Pancreas (tissue), 10 donors: ENCODE measurements at places on chromosomes 12 and 14. TPM values are rescaled to one million over a fixed set of nuclear protein-coding genes. Genes with fewer than 3 reads are reported as not detected.

DNA sequence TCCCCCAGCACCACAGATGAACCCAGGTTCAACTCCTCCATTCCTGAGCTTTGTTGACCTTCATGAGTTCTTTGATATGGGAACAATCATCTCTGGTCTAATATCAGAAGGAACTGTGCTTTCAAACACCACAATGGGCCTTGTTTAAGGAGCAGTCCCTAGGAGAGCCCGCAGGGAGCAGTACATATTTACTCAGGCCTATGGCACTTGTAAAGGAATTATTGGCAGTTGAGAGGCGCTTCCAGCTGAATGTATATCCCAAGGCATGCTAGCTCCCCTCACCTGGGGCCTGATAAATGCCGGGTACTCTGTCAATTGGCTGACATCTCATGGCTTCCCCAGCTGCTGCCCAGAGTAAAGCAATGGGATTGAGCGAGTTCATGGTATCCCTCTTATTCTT is 76.2 kb downstream of the ZFP36L1 start:
- DNase-seq = no peak

GRCh38 chr14:35286003-35286600 is 6.1 kb upstream of the PSMA6 start:
- no peak for DNase-seq

DNA sequence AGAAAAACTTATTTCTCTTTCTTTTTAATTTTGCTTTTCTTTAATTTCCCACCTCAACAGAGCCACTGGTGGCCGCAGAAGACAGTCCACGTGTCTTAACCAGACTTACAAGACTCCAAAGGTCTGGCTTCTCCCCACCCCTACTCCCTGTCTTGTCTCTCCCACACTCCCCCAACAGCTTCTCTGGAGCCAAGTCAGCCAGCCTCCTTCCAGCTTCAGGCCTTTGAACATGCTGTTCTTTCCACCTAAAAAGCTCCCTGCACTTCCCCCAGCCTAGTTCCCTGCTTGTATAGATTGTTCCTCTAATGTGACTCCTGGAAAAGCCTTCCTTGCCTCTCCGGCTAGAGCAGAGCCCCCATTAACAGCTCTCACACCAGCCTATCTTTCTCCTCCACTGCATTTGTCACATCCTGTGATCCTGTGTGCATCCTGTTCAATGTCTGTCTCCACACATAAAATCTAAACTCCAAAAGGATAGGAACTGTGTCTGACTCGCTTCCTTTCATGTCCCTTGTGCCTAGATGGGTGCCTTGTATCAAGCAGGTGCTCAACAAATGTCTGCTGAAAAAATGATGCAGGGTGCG is 7.8 kb upstream of the DYNLL1 start:
- no peak for DNase-seq

DNA sequence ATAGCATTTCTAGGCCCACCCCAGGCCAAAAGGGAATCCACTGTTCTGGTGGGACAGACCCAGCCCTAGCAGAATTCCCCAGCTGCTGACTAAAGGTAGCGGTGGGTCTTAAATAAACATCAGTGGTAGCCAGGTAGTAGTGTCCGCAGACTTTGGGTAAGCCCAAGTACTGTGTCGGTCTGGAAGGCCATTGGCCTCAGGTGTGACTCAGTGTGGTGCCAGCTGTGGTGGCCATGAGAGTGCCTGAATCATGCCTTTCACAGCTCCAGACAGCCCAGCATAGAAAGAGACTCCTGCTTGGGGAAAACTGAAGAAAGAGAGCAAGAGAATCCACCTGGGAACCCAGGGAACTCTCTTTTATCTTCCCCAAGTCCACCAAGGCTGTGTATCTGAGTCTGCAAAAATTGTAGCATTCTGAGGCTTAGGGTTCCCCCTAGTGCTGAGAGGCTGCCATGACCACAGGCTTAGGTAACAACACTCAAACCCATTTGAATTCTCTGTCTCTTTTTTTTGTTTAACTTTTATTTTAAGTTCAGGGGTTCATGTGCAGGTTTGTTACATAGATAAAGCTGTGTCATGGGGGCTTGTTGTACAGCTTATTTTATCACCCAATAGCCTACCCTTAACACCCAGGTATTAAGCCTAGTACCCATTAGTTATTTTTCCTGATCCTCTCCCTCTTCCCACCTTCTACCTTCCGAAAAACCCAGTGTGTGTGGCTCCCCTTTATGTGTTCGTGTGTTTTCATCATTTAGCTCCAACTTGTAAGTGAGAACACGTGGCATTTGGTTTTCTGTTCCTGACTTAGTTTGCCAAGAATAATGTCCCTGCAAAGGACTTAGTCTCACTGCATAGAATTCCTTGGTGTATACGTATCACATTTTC is 16.7 kb upstream of the CD163L1 start:
- no peak for DNase-seq

DNA sequence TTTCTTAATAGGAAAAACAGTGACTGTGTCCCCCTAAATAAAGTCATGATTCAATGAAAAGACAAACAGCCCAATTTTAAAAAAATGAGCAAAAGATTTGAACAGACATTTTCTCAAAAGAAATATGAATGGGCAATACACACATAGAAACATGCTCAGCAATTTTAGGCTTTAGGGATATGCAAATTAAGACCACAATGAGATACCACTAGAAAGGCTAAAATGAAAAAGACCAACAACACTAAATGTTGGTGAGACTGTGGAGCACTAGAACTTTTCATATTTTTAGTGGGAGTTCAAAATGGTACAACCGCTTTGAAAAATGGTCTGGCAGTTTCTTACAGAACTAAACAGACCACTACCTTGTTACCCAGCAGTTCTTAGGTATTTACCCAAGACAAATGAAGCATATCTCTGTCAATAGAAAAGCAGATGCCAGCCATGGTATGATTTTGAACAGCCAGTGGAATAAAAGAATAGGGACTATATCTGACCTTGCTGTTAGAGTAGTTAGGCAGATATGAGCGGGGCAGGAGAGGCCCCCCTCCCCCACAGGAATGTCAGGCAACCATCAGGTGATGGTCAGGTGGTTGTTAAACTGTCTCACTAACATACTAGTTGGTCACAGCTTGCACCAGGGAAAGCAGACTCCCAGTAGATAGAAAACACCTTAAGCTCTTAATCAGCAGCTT is 108.8 kb downstream of the PRKCH start:
- DNase-seq = no peak

- no peak for DNase-seq
These were observed 16.7 kb downstream of the PPP1R13B start for GRCh38 chr14:103830511-103831270.

The IL31 gene
- total RNA-seq = not detected

The BEGAIN gene
- 16.7 TPM for total RNA-seq
